Suppressor macrophage (primary cell): ENCODE measurements at places on chromosomes 4 and X.
A peak's percentile ranks its signal among the peaks of the same experiment; 100 is the strongest.

DNA sequence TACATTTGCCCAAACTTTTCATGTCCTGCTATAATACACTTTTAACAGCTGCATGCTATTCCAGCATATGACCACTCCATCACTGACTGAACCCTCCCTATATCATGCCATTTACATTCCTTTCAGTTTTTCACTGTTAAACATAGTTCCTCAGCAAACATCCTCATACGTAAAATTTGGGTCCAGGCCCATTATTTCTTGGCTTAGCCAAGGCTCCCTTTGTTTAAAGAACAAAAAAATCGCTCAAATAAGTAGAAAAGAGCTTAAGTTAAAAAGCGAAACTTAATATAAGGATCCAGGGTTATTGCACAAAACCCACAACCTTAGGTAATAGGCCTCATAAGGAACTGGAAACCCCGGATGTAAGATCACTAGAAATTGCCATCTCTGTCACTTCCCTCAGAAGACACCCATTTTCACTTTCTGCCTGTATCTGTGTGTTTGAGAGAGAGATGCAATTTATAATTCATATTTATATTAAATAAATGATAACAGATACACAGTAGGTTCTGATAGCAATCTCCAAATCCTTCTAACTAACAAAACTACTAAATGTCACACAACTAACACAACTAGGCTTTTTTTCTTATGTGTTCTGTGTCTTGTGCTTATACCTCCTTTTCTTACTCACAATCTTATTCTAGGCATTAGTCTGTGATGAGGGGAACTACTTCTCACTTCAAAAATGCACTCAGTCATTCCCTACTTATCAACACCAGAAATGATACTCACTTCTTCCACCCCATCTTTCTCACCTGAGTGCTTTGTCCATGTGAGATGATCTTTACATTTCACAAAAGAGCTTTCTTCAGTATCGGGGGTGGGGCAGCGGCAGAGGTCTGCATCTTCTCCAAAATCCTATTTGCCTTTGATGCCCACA is 59.9 kb upstream of the FAM241A start:
- peak; percentile 89 for DNase-seq

DNA sequence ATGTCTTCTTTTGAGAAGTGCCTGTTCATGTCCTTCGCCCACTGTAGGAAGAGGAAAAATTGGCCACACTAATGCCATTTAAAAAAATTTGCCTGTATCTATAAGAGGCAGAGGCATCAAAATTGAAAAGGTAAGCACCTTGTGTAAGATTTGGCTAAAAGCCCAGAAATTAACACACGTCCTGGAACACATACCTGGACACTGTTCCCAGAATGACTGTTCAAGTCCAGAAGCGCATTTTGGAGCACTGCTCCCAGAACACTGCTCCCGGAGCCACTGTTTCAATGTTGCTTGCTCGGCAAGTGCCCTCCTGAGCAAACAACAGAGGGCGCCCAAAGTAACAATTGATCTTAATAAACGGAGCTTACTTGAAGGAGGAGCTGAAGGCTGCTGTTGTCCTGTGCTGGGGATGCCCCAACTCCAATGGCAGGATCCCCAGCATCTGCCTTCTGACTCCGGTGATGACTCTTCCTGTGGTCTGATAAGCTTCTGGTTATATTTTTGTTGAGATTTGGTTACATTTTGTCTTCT is 1958.6 kb downstream of the C4orf33 start:
- DNase-seq = no peak

- no peak for DNase-seq
Measured at GRCh38 chrX:44042116-44042515, 68.9 kb upstream of the NDP start.

- DNase-seq = no peak
Measured at GRCh38 chr4:53076374-53076958, 214.3 kb downstream of the RASL11B start.

- DNase-seq = no peak
Measured at GRCh38 chr4:110132816-110133719, 65.3 kb downstream of the ELOVL6 start.
